NCI-H69 (cell line): ENCODE measurements at places on chromosomes 13 and 19.

- DNase-seq: no peak
Measured at GRCh38 chr19:2057484-2058469, 6.7 kb upstream of the MKNK2 start.

GRCh38 chr19:10685210-10685609 is 16.0 kb upstream of the QTRT1 start:
- DNase-seq: no peak

- peak; percentile 88 for DNase-seq
Measured at GRCh38 chr19:15297416-15298224, 34.7 kb downstream of the BRD4 start.

DNA sequence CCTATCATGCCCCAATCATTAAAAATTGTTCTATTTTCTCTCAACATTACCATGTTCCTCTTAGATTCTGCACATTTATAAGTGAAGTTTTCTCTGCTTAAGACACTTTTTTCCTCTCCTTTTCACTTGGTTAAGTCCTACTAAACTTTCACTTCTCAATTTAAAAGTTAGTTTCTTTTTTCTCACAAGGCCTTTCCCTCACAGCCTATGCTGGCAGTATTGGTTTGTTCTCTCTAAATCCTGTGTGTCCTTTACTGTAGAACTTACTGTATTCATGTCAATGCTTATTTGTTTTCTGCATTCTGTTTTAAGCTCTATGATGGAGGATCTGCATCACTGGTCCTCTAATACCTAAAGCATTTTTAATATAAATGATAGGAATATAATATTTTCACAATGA is 2816.6 kb downstream of the PCDH9 start:
- no peak for DNase-seq

DNA sequence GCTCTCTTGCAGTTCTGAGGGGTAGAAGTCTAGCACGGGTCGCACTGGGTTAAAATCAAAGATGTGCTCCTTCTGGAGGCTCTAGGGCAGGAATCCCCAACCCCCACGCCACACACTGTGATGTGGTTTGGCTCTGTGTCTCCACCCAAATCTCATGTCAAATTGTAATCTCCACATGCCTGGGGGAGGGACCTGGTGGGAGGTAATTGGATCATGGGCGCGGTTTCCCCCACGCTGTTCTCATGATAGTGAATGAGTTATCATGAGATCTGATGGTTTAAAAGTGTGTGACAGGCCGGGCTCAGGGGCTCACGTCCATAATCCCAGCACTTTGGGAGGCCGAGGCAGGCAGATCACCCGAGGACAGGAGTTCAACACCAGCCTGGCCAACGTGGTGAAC is 26.6 kb upstream of the CALM3 start:
- peak; percentile 15 for DNase-seq

- DNase-seq: peak; percentile 94
Measured at GRCh38 chr19:38073841-38074685, 150.0 kb downstream of the DPF1 start.

DNA sequence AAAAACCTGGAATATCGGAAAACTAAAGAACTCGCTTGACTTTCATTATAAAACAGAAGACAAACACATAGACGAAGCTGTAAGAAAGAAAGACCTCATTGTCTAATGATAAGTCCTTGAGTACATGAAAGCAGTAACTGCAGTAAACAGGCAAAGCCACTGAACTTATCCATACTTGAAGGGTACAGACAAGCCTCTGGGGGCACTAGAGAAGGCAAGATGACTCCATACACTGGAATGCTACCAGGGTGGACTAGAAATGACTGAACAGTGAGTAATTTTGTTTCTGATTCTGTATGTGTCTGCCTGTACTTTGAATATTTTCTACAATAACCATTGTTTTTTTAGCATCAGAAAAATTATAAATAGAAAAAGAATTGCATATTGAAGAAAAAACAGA is 507.9 kb downstream of the UQCRFS1 start:
- DNase-seq: no peak

DNA sequence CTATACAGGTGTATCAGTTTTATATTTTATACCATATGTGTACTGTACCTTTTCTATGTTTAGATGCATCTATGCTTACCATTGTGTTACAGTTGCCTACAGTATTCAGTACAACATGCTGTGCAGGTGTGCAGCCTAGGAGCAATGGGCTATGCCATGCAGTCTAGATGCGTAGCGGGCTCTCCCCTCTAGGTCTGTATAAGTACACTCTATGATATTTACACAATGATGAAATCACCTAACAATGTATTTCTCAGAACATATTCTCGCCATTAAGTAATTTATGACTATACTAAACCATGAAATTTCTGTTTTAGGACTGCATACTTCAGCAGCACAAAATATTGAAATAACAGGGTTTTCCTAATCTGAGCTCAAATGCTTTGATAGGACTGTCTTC is 179.6 kb downstream of the RFC3 start:
- no peak for DNase-seq

GRCh38 chr13:80873589-80873988 is 532.7 kb upstream of the SPRY2 start:
- DNase-seq: no peak

DNA sequence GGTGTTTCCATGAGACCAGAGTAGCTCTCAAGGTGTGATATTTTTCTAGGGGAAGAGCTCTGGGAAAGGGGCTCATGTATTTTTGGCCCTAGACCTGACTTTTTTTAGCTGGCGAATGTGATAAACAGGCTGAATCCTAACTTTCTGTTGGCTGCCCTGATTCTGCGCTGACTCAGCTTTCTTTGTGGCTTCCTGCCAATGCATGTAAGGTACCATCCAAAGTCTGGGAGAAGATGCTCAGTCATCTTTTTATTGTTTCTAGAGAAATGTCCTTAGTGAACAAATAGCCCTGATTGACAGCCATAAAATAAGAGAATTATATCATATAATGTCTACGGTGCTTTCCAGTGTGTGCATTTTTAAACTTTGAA is 113.6 kb upstream of the MBNL2 start:
- DNase-seq: no peak

DNA sequence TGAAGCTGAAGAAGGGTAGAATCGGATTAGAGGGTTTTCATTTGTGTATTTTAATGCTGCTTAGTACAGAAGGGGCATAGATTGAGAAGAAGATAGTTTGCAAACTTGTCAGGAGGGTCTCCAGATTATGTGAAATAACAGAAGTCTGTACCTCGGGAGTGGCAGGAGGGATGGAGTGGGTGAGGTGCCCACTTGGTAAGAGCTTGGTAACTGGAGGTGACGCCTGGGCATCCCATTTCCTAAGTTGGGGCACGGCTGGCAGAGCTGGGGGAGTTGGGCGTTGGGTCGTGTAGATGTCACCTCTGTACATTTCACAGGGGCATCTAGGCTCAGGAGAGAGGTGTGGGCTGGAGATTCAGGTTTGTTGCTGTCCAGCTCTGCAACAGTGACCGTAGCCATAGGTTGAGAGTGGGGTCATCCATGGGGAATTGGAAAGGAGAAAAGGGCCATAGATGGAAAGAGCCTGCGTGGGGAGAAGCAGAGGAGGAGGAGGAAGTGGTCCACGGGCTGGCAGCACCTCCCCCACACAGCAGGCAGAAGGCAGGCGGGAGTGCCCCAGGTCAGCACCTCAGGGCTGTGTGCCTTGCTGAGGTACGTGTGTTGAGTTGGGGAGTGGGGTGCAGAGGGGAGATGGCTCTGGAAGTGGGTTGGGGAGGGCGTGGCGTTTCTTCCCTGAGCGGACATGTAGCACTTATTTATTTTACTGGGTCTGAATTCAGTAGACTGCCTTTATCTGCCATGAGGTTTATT is 31.2 kb downstream of the MPHOSPH8 start:
- no peak for DNase-seq

DNA sequence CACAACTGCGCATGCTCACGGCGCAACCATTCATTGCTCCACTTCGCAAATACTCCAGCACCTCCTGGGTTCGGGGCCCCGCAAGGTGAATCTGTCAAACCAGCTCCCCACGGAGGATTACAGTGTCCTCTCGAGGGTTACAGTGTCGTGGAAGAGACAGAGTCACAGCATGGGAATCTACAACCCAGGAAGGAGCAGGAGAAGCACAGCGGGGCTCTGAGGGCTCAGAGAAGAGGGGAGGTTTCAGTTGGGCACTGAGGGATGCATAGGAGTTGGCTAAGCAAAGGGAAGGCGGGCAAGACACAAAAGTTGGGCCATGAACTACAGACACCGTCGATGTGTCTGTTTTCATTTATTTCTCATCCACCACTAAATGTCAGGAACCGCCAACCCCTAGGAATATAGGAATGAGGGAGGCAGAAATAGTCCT is 1.0 kb upstream of the GTF2F1 start:
- no peak for DNase-seq

GRCh38 chr13:112931028-112931934 is 37.7 kb upstream of the MCF2L start:
- DNase-seq: peak; percentile 97

DNA sequence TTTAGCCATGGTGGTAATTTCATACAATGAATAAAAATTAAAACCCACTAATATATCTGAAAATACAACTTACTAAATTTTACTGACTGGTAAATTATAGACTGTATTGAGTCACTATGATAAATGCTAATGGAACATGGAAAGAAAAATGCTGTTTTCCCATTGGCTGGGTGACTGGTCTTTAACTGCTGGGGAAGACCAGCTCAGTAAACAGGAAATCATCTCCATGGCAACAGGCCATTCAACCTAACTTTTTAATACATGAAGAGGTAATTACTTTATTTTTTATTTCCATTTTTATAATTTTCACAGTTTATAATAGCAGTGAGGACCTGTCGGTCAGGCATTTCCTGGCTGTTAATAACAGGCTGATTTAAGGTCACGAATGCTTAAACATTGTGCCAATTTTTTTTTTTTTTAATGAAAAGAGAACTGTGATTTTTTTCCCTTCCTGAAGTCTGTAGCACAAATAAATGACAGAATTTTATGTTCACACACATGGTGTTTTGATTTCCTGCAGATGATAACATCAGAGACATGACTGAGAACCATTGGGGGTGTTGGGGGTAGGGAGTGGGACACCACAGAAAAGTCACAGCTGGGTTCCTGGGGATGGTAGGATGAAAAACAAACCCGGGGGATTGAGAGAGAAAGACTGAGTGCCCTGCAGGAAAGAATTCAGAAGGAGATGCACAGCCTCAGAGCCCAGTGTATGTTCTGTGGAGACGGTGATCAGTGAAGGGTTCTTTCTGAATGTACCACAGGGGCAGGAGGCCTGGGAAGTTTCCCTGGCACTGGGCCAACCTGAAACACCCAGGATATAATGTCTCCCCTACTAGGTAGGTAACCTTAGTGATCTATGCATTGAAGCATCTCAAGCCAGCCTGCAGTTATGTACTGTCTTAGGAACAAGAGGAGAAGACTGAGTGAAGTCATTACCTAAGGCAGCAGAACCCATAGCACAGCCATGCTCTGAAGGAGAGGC is 297.1 kb downstream of the COG6 start:
- DNase-seq: no peak

GRCh38 chr19:19315444-19315843 is 4.9 kb downstream of the SUGP1 start:
- DNase-seq: no peak

GRCh38 chr19:49911381-49912145 is 14.9 kb upstream of the IL4I1 start:
- DNase-seq: no peak

- DNase-seq: peak; percentile 80
Measured at GRCh38 chr19:55485439-55486011, 537 bp downstream of the NAT14 start.

DNA sequence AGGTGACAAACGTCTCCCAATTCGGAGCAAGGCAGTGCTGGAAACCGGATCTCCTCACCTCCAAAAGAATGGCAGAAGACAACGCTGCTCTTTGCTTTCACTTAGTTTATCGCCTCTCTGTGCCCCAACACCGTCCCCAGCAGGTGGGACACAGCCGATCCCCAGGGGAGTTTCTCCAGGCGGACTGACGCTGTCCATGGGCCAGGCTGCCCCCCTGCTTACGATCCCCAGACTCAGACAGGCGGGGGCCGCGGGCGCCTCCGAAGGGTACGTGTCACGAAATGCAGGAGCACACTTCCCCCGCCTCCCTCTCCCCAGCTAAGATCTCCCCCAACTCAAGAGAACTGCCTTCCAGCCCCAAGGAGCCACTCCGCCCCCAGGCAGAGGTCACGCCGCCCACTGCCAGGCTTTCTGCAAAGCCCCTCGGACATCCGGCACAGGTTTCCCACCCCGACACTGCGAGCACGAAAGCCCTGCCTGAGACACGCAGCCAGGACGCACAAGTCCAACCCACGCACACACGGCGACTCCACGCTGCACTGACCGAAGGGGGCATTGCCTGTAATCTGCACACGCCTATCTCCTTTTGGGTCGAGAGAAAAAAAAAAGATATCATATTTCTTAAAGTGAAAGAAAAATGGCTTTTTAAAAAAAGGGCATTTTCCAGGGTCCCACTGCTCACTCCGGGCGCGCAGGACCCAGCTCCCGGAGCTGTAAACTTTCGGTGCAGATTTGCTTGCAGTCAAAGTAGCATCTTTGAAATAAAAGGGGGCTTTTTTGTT is 2.0 kb downstream of the SPRY2 start:
- DNase-seq: peak; percentile 4

DNA sequence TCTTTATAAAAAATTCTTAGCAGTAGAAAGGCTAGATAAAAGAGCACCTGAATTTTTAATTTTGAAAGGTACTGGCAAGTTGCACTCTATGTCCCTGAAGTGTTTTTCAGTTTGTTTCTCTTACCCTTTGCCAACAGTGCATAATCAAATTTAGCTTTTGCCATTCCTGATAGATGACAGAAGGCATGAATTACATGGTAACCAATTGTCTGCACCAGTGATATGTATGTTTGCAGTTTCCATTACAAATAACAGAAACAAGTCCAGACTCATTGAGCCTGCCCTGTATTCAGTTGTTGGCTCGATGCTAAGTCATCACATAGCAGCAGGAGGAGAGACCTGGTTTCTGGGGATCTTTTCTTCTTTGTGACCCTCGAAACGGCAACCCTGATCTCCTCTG is 309.8 kb downstream of the DNAJC15 start:
- DNase-seq: peak; percentile 91

- DNase-seq: no peak
Measured at GRCh38 chr13:26486550-26486949, 70.9 kb upstream of the WASF3 start.

DNA sequence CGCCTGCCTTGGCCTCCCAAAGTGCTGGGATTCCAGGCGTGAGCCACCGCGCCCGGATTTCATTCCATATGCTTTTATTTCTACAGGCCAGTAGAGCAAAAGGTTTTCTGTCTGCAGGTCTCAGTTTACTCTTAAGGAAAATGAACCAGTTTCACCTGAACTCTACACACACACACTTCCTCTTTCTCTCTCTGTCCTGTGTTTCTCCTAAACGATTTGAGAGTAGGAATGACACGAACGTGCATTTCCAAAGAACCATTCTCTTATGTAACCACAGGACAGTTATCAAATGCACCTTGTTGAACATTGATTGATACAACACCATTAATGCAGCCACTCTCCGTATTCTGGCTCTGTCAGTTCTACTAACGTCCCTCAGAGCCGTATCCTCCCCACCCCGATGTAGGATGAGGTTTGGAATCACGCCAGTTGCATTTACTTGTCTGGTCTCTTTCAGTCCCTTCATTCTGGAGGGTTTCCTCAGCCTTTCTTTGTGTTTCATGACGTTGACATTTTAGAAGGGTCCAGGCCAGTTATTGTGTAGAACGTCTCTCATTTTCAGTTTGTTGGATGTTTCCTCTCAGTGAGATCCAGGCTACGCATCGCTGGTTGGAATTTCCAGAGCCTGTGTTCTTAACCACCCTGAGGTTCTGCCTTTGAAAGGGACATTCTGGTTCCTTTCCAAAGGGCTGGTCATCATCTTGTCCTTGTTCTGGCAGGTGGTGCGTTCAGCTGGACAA is 36.0 kb downstream of the BICRA start:
- peak; percentile 72 for DNase-seq
